ENCODE measurements at places on chromosomes 2 and 18.
A peak's percentile ranks its signal among the peaks of the same experiment; 100 is the strongest.

- DNase-seq: no peak
Observed at GRCh38 chr2:156890529-156891148, 366.9 kb upstream of the GALNT5 start.

DNA sequence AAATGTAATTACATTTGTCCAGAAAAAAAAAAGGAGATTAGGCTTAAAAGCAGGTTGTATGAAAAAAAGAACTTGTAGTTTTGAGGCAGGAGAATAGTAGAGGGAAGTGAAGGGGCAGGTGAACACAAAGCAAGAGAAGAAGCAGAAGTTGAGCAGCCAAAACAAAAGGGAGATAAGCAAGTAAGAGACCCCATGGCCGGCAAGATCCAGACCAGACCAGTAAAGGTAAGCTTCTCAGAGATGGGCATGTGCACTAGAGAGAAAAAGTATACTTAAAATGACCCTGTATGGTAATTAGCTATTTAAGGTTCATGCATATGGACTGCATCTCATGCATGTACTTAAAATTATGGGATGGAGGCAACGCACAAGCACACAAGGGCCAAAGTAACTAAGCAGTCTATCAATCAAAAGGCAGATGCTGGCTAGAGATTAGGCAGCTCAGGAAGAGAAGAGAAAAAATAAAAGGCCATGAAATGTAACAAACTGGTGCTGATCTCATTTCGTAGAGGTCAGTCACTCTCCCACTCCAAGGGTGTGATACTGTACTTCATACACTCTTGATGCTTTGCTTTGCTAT, 9.7 kb downstream of the SIGLEC15 start:
- DNase-seq: no peak

DNA sequence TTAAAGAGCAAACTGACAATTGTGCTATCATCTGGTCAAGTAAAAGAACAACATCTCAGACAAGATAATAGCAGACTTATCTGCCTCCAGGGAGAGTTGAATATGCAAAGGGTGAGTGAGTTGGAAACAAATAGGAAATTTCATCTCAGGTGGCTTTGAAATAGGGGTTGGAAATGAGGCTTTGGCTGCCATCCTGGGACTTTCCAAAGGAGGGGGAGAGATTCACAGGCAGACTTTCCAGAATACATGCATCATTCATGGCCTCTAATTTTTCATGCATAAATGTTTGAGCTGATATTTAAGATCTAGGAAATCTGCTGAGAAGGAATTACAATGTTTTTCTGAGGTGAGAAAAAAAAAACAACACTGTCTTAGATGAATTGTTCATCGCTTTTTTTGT, 300.5 kb downstream of the ALK start:
- no peak for DNase-seq

DNA sequence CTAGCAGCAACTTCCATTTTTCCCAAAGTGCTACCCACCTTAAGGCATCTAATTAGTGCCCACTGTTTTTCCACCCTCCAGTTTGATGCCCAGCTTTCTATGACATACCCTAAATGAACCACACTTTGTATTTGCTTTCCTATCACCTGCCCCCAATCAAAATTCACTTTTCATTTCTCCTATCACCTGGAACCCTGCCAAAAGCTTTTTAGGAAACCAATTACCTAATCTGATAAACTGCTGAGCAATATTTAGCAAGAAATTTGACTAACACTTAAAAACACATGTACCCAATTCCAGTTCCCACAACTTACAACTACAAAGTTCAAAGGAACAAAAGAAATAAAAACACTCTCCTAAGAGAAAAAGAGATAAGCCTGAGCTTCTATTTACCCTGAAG, 71.7 kb downstream of the IKZF2 start:
- no peak for DNase-seq

GRCh38 chr2:25366629-25367028, 24.9 kb upstream of the DNMT3A start:
- no peak for DNase-seq

DNA sequence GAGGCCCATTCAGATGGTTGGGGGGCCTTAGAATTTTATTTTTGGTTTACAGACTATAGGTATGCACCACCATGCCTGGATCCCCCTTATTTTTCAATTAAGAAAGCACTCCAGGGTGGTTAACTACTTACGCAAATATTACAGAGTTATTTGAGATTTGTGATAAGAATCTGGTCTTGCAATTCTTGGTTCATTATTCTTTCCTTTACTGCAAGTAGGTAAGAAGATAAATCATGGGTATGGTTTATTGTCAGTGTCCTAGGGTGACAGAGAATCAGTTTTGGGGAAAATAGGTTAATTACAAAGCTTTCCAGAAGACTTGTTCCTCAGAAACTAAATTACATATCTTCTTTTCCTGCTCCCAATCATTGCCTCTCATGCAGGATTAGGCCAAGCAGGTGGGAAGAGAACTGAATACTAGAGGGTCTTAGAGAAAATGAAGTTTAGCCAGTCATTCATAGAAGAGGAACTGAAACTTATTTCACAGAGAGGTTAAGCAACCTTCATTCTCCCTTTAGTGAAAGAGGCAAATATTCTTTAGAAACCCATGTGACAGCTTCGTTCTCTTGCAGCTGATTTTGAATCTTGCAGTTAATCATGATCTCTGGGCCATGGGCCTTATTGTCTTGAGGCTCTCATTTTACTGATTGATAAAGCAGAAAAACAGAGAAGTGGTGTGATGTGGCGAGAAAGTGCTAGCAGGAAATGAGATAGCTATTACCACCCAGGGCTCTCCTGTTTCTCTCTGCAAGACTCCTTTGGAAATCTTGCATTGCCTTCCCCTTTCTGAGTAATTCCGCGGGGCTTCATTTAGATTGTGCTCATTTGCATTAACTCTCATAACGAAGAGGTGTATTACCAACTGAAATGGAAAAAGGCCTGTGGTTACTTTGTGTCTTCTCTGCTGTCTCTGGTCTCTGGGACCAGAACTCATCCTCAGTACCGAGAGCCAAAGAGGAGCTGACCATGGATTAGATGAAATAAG, 44.8 kb upstream of the ARHGAP25 start:
- no peak for DNase-seq

DNA sequence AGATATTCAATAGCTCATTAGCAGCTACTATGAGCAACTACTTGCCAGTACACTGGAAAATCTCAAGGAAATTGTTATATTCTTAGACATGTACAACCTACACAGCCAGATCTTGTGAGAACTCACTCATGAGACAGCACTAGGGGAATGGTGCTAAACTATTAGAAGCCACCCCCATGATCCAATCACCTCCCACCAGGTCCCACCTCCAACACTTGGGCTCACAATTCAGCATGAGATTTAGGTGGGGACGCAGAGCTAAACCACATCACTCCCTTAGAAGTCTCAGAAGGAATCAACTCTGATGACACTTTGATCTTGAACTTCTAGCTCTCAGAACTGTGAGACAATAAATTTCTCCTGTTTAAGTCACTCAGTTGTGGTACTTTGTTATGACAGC, 418.3 kb upstream of the SPHKAP start:
- DNase-seq: no peak

GRCh38 chr2:169928463-169928864, 101.2 kb downstream of the UBR3 start:
- no peak for DNase-seq

DNA sequence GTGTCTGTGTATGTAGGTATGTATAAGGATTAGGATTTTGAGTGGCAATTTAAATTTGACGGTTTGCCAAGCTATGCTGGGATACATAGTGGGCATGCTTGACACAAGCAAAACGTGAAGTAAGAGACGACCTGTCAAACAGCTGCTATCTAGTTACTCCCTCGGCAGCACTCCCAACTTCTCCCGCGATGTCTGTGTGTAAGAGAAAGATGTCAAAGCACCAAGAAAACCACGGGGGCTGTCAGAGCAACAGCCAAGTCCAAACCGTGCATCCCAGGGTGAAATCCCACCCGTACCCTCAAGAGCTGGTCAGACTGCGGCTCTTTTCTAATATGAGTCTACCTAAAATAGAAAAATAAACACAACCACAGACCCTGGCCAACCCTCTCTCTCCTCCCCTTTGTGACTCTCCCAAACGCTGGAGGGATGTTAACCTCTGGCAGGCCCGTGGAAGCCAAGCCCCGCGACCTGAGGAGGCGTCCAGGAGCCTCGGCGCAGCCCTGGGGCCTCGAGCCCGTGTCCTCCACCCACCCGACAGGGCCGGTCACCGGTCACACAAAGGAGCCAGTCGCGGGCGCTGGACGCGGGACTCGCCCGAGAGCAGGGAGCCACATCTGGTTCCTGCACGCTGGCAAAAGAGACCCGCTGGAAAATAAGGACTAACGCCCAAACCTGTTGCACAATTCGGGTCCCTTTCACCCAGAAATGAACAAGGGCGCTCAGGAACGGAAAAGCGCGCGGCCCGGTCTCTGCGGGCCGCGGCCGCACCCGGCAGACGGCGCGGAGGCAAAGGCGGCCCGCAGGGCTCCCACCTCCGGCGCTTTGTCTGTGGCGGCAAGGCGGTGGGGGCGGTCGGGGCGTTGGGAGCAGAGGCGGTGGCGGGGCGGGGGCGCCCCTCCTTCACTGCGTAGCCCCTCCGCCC, 925 bp downstream of the SESTD1 start:
- peak; percentile 29 for DNase-seq

All from activated CD4-positive, alpha-beta T cell treated with anti-CD3 and anti-CD28 coated beads for 4 hours (primary cell).